Activated CD4-positive, alpha-beta T cell treated with anti-CD3 and anti-CD28 coated beads, Interleukin-2, amount 10 ng/mL, durations not matched to agents 24 days and 14 days (primary cell): ENCODE measurements at places on chromosomes 1 and 21. TPM values are rescaled to one million over a fixed set of nuclear protein-coding genes. Genes with fewer than 3 reads are reported as not detected.
A peak's percentile ranks its signal among the peaks of the same experiment; 100 is the strongest.

- DNase-seq: no peak
Measured at GRCh38 chr1:188017921-188018320, 1189.2 kb downstream of the PLA2G4A start.

- DNase-seq: peak; percentile 83
Measured at GRCh38 chr1:203796236-203796605, 798 bp downstream of the ZBED6 start.

DNA sequence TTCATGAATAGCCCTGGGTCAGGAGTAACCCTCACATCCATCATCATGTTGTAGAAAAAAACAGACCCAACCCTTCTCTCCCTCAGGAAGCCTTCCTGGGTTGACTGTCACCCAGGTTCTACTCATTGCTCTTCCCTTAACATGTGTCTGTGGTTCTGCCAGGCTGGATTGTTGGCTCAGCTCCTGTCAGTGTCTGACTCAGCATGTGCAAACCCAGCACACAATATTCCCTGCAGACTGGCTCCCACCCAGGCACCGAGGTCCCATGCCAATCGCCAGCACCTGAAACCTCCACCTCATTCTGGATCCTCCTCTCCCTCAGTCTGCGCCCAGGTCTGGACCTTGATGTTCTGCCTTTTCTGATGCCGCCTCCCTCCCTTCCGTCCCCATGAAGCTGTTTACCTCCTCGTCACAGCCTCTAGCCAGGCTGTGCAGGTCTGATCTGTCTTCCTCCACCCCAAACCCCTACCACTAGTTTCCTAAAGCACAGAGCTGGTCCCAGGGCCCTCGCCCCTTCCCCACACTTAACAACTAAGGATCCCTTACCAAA, 4.3 kb upstream of the S100A8 start:
- no peak for DNase-seq

Gene AVPR1B
- not detected in 2 replicates for total RNA-seq

Gene NCAM2
- 0.14 TPM in 1 of 2 replicates, not detected in the other for total RNA-seq
